T-helper 2 cell treated with Interferon-gamma antibody and Interleukin-4, amounts not matched to agents 5 μg/mL and 100 μg/mL, for 36 hours (primary cell): ENCODE measurements at places on chromosomes 6 and 20.

DNA sequence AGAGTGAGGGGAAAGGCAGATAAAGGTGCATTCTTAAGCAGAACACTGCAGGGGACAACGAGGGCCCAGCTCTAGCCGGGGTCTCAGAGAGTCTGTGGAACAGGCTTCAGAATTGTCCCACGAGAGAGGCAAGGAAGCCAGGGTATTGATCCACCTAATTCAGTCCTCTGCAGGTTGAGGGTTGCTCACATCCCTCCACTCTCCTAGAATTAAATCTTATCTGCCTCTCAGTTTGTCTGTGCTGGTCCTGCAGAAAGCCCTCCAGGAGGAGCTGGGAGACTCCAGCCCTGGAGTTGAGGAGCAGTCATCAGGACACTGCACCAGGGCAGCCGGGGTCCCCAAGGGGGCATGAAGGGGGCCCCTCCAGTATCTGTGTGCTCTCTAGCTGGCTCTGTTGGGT, 39.1 kb downstream of the SLC24A3 start:
- DNase-seq, result no peak

DNA sequence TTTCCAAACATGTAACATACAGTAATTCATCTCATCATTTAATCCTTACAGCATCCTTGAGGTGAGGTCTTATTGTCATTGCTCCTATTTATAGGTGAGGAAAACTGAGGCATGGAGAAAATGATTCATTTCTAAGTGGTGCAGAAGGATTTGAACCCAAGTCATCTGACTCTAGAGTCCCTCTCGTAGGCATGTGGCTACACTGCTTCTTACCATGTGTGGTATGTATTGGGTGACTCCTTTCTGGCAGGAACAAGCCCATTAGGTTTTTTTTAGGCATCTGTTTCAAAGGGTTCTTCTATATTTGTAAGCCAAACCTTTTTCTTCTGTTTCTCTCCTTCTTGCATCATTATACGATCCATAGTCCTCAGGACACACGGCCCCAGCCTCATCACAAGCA, 94.8 kb downstream of the PPP1R14C start:
- DNase-seq, result no peak

- no peak for DNase-seq
Observed at GRCh38 chr6:24441599-24441904, 38.8 kb downstream of the MRS2 start.

DNA sequence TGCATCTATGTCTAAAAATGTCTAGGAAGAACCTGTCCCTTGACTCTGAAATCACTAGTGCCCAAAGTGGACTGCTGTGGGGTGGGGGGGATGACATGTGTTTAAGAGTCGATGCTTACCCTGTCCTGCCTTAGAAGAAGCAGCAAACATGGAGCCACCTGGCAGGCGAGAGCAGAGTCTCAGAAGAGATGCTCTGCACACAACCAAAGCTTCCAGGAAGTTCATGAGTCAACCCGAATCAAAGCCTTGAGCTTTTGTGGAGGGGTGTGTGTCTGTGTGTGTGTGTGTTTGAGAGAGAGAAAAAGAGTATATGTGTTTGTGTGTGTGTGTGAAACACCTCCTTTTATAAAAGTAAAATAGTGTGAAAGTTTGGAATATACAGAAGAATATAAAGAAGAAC, 269.9 kb downstream of the ALDH8A1 start:
- no peak for DNase-seq

- no peak for DNase-seq
Observed at GRCh38 chr20:48790473-48791003, 37.3 kb downstream of the PREX1 start.

GRCh38 chr6:110421749-110422443, 6.5 kb upstream of the DDO start:
- no peak for DNase-seq

- no peak for DNase-seq
Observed at GRCh38 chr6:72672906-72673305, 51.0 kb downstream of the KCNQ5 start.

- no peak for DNase-seq
Observed at GRCh38 chr6:129203190-129203900, 320.4 kb downstream of the LAMA2 start.

DNA sequence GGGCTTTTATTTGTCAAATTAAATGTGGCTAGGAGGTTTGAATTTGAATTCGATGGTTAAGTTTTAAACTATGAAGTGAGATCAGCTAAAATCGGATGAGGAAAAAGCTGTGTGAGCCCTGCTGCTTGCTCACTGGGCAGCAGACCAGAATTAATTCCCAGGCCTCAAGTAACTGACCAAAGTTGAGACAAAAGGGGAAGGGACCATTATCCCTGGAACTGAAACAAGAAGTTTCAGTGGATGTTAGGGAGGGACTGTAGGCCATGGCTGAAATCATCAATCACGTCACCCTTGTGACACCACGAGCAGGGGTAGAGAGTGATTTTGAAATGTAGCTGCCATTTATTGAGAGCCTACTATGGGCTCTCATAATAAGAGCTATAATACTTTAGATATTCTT, 7.0 kb upstream of the PRSS35 start:
- DNase-seq, result no peak

- no peak for DNase-seq
Observed at GRCh38 chr20:1427457-1428054, 34.7 kb upstream of the FKBP1A start.

DNA sequence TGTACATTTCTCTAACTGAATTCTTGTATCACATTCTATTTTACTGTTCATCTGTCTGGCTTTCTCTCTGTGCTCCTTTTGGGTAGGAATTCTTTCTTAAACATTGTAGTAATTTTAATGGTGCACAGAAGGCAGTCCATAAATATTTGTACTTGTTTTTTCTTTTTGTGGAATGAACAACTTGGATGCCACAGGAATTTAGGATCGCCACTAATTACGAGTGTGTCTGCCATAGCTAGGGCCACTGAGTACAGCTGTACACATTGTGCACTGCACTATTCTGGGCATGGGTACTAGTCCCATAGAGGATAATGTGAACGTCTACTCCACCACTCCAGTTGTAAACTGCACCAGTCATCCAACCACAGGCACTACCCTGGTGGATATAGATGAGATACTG, 39.3 kb upstream of the TMEM200A start:
- no peak for DNase-seq

DNA sequence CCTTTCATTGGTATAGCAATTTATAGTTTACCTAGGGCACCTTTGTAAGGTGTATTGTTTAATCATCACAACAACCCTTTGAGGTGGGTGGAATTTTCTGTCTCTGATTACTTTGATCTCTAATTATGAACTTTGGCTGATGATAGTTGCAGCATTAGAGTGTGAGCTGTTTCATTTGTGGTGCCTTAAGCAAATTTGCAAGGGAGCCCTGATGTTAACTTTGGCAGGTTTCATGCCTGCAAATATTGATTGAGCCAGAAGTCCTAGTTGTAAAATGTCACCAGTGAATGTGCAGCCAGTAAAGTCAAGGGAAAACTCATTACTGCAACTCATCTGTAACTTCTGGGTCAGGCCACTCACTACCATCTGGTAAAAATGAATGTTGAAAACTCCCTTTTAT, 29.8 kb downstream of the CTNNBL1 start:
- DNase-seq, result no peak

GRCh38 chr6:167501831-167502385, 177.0 kb downstream of the TTLL2 start:
- no peak for DNase-seq

DNA sequence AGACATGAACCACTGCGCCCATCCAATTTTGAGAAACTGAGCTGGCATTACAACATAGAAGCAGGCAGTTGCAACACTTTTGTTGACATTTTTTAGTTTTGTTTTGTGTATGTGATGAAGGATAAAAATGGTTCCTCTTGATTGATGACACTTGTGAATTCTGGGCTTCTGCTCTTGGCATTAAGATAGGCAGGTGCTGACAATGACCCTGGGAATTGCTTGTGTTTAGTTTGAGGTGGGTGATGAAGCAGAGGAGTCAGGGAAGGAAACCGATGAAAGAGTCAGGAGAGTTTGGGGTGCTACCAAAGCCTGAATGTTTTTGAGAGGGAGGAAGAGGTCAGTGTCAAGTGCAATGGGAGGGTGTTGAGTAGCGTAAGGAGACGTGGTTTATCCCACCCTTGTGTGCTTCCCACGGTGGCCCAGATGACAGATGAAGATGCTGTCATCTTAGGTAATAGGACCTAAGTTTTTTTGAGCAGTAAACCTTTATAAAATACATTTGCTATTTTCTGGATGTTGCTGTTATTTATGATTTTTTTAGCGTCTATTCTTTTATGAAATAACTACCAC, 19.4 kb downstream of the CDS2 start:
- no peak for DNase-seq
